ENCODE measurements at places on chromosomes 1 and 21.

DNA sequence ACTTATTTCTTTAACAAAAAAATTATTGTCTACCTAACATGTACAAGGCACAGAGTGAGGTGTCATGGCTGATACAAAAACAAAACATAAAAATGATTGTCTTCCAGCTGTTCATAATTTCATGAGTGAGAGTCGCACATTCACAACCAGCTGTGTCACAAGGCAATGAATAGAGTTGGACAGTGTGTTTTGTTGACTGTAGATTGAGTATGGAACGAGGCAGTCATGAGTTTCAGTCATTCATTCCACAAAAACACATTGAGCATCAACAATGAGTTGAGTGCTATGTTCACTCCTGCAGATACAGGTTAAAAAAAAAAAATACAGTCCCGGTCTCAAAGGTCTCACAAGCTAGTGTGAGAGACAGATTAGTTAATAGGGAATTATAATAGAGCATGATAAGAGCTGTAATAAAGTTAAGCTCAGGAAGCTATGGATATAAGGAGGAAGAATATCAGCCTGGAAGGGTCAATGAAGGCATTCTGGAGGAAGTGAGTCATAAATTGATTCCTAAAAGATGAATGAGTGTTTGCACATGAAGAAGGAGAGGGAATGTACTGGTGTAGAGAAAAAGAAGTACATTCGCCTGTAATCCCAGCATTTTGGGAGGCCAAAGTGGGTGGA lies 47.8 kb upstream of the ARHGAP29 start:
- DNase-seq = no peak

DNA sequence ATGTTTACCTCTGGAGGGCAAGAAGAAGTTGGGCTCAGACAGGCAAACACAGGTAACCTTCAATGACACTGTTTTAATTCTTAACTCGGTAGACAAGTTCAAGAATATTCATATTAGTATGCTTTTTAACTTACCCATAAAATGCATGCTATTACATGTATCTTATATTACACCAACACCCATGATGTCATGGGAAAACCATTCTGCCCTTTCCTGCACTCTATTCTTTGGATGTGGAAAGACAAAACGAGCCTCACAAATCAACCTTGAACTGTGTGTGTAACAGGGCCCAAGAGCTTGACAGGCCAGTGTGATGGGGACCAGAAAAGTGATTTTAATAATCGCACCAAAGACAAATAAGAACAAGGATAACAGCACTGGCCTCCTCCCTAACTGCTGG lies 22.6 kb upstream of the RAP1GAP start:
- no peak for DNase-seq

DNA sequence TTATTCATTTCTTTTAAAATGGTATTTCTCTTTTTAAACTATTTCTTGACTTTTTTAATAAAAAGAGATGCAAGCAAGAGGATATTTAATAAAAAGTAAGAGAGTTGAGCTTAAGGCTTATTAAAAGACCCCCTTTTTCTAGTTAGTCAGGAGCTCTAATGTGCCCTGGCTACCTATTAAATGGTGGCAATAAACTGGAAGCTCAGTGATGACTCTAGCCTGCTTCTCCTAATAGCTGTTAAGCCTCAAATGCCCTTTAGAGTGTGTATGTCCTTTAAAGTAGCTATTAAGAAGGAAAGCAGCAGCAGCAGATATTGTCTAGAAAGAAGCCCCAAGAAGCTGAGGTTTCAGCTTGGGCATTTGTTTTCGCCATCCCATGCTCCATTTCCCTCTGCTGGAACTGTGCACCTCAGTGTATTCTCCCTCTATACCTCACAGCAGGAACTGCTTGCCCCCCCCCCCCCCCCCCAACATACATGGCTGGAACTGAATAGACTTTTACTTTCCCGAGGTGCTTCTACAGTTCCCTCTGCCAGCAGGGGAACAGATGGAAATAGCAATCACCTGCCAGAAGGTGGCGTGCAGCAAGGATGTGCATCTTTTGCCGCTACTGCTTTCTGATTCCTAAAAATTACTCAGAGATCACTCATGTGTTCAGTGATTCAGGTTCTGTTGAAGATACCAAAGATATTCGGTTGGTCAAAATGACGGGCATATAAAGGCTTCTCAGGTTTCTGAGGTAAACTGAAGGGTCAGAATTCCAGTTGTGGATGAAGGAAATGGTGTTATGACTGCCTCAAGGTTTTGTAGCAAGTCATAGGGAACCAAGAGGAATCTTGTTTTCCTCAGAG lies 2.5 kb downstream of the RGS4 start:
- DNase-seq = no peak

GRCh38 chr1:225642177-225642576 lies 10.7 kb downstream of the ENAH start:
- no peak for DNase-seq

DNA sequence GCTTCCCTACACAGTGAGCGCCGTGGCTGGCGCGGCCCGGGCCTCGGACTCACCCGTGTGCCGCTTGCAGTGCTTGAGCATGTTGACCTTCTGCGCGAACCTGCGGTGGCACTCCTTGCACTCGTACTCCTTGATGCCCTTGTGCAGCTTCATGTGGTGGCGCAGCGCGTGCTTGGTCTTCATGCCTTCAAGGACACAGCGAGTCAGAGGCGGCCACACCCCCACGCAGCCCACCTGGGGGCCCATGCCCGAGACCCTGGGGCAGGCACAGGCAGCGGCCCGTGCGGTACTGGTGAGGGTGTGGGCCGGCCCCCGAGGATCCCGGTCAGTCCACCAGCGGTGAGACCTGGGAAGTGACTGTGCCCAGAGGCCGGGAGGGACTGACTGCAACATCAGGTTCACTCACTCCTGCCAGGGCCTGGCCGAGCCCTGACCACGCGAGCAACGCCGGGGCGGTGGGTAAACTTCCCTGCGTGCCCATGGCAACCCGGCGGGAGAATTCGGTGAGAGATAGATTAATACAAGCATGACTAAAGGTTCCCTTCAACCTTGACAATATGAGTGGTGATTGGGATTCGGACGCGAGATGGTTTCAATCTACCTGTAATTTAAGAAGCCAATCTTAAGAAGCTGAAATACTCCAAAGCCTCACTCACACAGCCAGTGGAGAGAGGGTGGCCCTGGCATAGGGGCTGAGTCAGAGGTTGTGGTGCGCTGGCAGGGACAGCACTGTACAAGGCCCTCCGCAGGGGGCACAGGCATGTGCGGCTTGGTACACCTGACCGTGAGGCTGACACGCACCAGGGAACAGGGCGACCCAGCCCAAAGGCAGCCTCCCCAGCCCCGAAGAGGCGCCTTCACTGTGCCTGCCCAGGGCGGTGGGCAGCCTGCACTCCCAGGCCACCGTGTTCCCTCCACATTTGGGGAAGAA lies 49.1 kb upstream of the RIPK4 start:
- DNase-seq = no peak

GRCh38 chr1:79104617-79105016 lies 98.1 kb upstream of the ADGRL4 start:
- DNase-seq = no peak

- no peak for DNase-seq
Observed at GRCh38 chr1:170010443-170010842, 64.1 kb downstream of the KIFAP3 start.

DNA sequence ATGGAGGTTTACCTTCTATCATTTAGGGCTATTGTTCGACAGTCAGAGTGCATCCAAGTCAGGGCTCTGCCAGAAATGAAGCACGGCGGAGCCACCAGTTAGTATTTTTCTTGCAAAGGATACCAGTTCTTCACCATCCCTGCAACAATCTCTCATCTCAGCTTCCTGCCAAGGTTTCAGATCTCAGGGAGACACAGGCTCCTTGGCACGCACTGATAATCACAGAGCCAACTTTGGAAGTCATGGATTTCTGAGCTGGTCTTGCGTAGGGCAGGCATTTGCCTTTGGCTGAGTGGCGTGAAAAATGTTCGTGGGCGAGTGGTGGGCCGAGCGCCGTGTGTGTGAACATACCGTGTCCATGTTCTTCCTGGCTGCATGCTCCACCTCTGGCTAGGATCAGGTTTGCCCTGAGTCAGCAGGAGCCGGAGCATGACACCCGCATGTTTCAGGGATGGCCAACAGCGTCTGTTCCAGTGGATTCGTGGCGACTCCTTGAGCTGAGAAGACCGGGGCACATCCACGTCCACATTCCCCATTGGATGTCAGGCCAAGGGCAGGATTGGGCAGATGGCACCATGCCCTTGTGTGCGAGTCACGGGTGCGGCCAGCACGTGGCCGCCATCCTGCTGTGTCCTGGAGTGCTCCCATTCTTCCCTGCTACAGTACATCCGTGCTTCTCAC lies 118.5 kb upstream of the C1orf174 start:
- DNase-seq = no peak

- no peak for DNase-seq
Observed at GRCh38 chr1:119318466-119319309, 49.9 kb upstream of the HAO2 start.

GRCh38 chr1:9340172-9340854 lies 47.6 kb downstream of the SPSB1 start:
- no peak for DNase-seq

DNA sequence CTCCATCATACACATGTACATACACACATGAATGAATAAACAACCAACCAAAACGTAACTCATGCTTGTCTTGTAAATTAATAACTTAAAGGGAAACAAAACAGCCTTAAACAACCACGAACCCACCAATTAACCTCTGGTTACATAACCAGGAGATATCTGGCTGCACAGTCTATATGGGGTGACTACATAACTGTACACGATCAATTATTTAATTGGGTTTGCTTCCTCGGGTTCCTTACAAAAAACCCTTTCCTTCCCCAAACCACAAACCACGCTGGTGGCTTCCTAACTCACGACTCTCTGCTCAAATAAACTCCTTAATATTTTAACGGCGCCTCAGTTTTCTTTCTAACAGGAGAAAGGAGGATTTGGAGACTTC lies 744 bp downstream of the ZNF670 start:
- DNase-seq = no peak

DNA sequence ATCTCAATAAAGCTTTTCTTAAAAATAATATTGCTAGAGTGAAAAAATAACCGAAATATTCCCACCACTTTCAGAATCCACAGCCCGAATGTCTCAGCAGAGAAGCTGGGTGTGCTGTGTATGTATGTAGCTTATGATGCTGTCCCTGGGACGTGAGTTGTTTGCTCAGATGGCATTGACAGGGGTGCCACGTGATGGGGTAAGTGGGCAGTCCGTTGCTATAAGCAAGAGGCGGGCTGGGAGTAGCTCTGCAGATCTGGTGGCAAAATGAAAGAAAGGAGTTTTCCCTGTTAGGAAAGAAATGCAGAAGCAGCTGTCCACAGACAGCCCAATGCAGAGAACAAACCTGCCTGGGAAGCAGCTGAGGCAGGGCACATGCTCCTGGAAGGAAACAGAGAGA lies 3.8 kb upstream of the FAM20B start:
- no peak for DNase-seq

All from non-pigmented ciliary epithelial cell (primary cell).